ENCODE measurements at places on chromosomes 16 and 17. TPM values are rescaled to one million over a fixed set of nuclear protein-coding genes. Genes with fewer than 3 reads are reported as not detected.

DNA sequence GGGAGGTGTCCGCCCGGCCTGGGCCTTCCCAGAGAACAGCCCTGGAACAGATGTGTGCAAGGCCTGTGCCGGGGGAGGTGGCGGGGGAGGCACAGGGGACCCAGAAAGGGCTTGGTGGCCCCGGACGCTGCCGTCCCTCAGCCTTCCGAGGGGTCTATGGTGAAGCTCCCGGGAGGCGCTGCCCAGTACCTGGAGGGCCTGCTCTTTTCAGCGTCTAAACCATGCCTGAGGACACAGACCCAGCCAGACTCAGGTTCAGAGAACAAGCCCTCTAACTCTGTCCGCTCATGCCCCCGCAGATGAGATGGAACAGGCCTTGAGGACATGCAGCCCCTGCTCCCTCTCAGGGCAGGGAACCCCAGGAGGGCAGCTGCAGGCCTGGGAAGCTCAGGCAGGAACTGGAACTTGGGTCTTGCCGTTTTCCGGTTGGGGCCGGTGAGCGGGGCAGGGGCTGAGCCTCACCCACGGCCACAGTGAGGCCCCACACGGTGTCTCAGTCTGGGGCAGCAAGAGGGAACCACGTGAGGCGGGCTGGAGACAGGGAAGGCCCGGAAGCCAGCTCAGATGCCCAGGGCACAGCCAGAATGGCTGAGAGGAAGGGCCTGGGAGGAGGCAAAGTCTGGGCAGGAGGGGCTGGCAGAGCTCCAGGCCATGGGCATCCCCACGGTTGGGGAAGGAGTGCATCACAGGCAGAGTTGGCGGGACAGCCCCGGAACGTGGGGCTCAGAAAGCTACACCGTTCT lies 12.5 kb downstream of the SLC16A3 start:
- peak; percentile 22 for DNase-seq

- DNase-seq, result no peak
Measured at GRCh38 chr16:73220836-73221235, 172.9 kb upstream of the ZFHX3 start.

DNA sequence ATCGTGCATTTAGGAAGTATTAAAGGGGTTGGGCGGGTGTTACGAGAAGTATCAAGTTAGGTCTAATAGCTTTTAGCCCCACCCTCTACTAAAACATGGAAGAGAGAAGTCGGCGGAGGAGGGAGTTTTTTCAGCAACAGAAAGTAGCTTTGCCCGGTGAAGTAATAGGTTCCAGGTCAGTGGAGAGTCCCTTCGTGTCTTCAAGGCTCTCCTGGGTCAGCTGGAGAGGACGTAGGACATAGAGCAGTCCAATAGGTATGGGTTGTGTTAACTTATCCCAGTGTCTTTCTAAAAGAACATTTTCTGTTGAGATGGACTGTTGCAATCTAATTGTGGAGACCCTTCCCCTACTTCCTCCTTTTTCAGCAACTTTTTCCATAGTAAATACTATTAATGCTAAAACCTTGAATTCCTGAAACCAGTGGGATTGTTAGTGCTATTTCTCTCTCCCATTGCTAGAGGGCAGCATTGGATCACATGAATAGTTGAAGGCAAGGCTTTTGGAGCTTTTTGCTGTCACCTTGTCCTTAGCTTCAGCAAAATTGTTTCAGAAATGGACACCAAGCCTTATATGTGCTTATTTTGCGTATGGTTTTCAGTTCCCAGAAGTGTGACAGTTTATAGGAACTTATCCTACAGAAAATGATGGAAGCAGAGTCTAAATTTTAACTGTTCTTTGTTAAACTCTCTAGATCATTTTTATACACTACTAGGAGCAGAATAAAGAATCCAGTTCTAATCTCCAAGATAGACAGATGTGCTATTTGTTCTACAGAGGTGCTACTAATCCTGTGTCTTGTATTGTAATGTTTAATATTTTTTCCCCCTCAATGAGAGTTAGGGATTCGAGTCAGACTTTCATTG lies 38.4 kb downstream of the UTP18 start:
- DNase-seq, result peak; percentile 61

GRCh38 chr17:68248199-68248825 lies 469 bp downstream of the AMZ2 start:
- peak; percentile 85 for DNase-seq

GRCh38 chr17:79620207-79621038 lies 9.6 kb upstream of the RBFOX3 start:
- DNase-seq, result no peak

GRCh38 chr16:2335286-2335895 lies 5.1 kb downstream of the ABCA3 start:
- no peak for DNase-seq

- DNase-seq, result peak; percentile 29
Measured at GRCh38 chr16:79751471-79752184, 151.1 kb upstream of the MAF start.

- DNase-seq, result no peak
Measured at GRCh38 chr16:84844559-84845495, 25.0 kb downstream of the CRISPLD2 start.

The KRT33B gene
- not detected for total RNA-seq

Measured in fibroblast of the aortic adventitia (primary cell).